B cell (primary cell): ENCODE measurements at places on chromosomes 3 and 15. TPM values are rescaled to one million over a fixed set of nuclear protein-coding genes. Genes with fewer than 3 reads are reported as not detected.

The ACKR4 gene
- polyA plus RNA-seq, result 0.21 TPM in 1 of 2 replicates, not detected in the other

The FAM107A gene
- polyA plus RNA-seq, result not detected in 2 replicates

The SCAMP5 gene
- 0.71 and 3.4 TPM in 2 replicates for polyA plus RNA-seq

The OCA2 gene
- 0.09 TPM in 1 of 2 replicates, not detected in the other for polyA plus RNA-seq

The GOLGA8G gene
- not detected in 2 replicates for polyA plus RNA-seq

The CKMT1A gene
- 0.12 TPM in 1 of 2 replicates, not detected in the other for polyA plus RNA-seq

The ROBO2 gene
- not detected in 2 replicates for polyA plus RNA-seq

The TATDN2 gene
- 24.7 and 27.1 TPM in 2 replicates for polyA plus RNA-seq

The CTXN2 gene
- polyA plus RNA-seq, result not detected in 2 replicates

The SLC2A2 gene
- not detected in 2 replicates for polyA plus RNA-seq

- DNase-seq, result no peak
Observed at GRCh38 chr15:62853114-62853840, 189.3 kb upstream of the TPM1 start.

- no peak for DNase-seq
Observed at GRCh38 chr3:15436246-15436645, 8.8 kb downstream of the EAF1 start.

DNA sequence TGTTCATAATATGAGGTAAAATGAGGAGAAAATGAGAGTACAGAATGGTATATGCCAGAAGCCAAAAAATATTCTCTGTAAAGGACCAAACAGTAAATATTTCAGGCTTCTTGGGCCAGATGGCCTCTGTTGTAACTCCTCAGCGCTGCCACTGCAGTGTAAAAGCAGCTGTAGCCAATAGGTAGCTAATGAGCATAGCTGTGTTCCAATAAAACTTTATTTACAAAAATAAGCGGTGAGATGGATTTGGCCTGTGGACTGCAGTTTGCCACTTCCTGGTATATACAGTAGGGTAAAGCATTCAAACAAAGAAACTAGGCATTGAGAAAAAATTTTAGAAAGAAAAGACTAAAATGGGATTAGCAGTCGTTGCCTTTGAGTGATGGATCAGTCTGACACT lies 51.5 kb downstream of the BFSP2 start:
- DNase-seq, result no peak

DNA sequence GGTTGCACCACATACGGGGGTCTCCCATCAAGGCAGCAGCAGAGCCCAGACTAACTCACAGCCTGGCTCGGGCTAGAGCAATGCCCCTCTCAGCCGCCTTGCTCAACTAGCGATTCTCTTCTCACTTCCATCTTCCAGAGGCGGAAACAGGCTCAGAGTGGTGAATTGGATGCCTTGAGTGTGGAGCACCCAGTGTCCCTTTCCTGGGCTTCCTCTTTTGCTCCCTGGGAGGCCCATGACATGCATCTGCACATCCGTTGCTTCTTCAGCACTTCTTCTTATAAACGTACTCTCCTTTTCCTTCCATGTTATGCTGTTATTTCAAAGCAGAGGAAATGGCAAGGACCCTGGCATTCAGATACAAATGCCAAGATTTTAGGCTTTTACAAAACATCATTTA lies 2.1 kb upstream of the IQSEC1 start:
- DNase-seq, result no peak

DNA sequence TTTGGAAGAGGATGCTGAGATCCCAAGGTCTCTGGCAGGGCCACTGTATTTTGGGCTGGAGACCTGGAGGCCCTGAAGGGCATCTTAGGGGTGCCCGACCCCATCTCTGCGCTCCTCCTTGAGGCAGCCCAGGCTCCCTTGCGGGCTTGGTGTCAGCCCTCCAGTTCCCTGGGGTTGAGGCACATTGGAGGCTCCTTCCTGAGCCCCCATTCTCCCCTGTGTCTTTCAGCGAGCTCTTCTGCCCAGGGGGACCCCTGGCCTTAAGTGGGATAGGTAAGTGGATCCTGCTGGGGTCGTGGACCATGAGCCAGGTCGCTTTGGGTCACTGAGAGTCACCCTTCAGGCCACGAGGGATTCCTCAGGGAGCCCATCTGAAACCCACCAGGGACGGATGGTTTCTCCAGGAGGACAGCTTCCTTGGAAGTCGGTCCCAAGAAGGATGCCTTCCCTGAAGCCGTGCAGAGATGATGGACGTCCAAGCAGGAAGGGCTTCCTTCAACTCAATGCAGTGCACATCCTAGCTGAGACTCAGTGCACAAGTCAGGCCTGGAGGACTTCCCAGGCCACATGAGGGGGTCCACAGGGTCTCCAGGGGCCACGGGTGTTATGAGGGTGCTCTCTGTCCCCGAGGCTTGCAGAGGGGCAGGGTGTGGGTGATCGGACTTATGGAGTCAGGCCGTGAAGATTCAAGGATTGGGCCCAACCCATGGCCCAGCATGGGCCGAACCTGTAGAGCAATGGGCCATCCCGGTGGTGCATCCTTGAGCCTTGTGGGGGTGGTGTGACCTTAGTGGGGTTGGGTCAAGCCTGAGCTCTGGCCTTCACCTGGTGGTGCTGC lies 224.3 kb downstream of the SNRPN start:
- DNase-seq, result no peak

GRCh38 chr3:87461443-87461842 lies 185.1 kb upstream of the POU1F1 start:
- no peak for DNase-seq

GRCh38 chr15:48630245-48630644 lies 15.3 kb downstream of the FBN1 start:
- DNase-seq, result no peak

- DNase-seq, result no peak
Observed at GRCh38 chr3:100630664-100631063, 21.3 kb downstream of the ADGRG7 start.

DNA sequence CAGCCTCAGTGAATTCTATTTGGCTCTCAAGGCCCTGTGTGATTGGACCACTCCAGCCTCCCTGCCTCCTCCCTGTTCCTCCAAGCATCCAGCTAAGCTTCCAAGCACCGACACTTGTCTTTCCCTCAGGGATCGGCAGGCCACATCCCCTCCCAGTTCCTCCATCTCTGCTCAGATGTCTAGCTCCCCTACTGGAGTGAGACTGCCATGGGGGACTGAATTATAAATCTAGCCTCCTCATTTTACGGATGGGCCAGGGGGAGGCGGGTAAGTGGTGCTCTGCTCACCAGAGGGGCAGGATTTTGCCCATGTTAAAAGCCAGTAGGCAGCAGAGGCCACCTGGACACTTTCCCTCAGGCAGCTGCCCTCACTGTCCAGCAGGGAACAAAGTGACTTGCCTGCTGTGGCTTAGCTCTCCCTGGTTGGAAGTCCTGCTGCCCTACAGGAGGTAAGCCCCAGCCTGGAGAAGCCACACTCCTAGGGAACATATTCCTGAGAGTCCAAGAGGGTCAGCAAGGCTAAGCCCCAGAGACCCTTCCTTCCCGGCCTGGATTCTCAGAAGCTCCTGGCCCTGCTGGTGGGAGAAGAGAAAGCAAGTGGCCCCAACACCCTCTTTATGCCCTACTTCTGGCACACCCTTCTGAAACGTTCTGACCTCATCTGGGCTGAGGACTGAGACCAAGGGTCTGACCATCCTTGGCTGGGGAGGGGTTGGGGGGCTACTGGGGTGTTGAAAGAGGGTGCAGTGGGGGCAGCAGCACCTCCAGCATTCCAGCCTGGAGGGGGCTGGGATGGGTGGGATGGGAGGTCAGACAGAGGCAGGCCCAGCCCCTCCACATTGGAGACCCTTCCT lies 9.1 kb upstream of the HHATL start:
- no peak for DNase-seq

DNA sequence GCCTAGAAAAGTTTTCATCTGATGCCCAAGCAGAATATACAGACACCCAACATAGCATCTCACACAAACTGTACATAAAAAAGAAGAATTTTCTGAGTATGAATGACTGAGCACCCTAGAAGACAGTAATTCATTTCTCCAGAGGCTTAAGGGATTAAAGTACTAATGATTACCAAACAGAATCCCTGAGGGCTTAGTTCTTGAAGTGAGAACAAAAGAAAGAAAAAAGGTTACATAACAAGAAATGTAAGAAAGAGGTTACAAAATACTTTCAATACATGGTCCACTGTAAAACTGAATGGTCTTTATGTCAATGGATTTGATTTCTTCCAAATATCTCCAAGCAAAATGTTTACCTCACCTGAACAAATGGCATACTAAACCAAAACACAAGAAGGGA lies 9.1 kb upstream of the NEK10 start:
- no peak for DNase-seq

DNA sequence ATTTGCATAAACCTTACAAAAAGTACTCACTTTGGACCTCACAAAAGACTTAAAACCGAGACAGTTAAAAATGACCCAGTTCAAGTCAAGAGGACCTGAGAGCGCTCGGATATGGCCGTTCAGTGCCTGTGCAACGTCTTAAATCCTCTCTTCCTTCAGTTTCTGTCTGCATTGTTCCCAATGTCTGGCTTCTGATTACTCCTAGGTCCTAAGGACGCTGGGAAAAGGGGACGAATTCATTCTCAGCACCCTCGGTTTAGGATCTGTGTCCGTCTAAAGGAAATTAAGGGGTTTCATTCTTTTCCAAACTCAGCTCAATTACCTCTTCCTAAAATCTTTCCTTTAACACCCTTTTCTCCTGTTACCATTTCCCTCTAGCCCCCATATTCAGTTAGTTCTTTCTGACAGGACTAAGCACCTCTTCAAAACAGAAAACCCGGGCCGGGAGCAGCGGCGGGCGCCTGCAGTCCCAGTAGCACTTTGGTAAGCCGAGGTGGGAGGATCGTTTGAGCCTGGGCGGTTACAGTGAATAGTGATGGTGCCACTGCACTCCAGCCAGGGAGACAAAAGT lies 970 bp downstream of the DPPA4 start:
- peak; percentile 5 for DNase-seq

- no peak for DNase-seq
Observed at GRCh38 chr3:103167850-103168249, 733.0 kb downstream of the ZPLD1 start.

DNA sequence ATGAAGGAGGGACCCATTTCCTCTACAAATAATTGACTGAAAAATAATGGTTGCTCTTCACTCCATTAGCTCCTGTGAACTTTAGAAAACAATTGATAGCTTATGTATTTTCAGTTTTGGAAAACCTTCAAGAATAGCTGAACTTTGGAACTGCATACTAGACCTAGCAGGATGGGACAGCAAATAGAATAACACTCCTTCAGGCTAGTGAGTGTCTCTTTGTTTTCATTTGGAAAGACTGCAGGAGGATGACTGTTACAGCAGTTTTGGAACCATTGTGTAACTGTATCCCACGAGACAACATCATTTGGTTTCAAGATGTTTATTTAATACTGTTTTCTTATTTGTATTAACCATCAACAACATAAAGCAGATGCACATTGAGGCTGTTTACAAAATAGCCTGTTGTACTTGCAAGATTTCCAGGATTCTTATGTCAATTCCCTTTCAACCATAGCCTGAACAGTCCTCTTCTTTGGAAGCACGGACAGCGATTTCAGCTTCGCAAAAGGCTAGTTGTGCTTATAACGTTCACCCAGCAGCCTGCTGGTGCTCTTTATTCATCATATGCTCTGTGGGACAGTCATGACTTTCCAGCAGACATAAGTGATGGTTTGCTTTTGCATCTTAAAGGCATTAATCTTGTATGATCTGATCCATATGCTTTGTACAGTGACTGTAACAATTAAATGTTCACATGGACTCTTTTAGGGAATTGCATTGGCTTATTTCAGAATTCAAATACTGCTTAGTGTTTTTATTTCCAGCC lies 335.5 kb downstream of the IL5RA start:
- DNase-seq, result no peak

DNA sequence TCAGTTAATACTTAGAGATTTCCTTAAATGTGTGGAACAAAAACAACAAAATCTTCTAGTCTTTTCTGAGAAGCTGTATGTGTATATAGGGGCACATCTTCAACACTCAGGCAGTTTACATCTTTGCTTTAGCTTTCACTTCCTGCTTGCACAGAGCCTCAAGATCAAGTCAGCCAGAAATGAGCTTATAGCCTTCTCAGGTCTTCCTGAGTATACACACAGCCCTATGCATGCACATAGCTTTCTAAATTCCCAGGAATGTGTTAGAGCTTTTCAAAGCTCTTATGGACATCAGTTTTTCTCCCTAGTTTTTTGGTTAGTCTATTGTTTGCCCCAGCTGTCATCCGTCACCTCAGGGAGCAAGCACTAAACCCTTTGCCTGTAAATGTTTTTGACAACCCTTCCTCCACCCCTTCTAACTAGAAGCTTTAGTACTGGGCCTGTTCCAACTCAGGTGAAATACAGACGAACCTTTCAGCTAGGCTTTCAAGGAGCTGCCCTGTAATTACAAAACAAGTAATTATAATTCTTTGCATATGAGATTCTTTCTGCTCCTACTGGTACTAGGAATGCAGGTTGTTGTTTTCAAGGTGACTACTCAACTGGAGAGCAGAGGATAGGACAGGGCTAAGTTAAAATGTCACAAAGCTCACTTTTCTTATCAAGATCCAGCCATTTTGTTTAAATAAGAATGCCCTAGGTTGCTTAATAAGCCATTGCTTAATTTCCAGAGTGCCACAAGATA lies 22.6 kb upstream of the MTMR10 start:
- peak; percentile 65 for DNase-seq

- peak; percentile 50 for DNase-seq
Observed at GRCh38 chr15:67101911-67102598, 36.7 kb downstream of the SMAD3 start.

DNA sequence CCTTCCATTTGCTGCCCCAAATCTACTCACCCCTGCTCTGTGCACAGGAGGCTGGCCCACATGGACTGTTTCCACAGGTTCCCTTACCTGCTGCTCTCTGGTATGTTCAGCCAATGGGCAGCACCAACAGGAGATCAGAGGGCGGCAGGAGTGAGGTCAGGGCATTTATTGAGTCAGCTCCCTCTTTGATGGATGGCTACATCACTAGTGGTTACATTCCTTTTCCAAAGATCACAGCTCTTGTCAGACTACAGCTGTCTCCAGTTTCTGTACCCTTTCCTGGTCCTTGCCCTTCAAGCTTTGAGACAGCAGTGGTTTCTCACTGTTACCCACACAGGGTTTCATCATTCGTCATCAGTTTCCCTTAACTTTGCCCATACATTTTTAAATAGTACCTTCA lies 325.1 kb downstream of the SUCLG2 start:
- DNase-seq, result no peak

GRCh38 chr3:86961297-86961696 lies 29.7 kb downstream of the VGLL3 start:
- no peak for DNase-seq
